ENCODE measurements at places on chromosomes 2 and 18.

GRCh38 chr2:16495509-16496208 is 170.0 kb downstream of the CYRIA start:
- no peak for DNase-seq

- no peak for DNase-seq
These were observed 45.3 kb downstream of the ZNF521 start for GRCh38 chr18:25306671-25307070.

GRCh38 chr2:205086662-205087061 is 541.4 kb downstream of the PARD3B start:
- DNase-seq: no peak

DNA sequence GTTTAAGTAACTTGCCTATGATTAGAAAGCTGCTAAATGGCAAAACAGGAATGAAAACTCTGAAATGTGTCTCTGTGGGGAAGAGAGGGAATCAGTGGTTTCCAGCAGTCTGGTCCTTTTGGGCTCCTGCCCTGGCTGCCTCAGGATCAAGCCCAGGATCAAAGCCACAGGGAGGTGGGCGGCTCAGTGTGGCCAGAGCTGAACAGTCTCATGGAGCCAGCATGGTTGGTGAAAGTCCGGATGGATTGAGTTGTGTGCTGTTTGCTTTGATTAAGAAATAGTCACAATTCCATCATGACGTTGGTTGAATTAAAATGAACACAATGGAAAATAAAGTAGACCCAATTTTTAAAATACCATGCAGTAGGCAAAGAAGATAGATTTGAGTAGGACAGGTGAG is 344.2 kb downstream of the LPIN1 start:
- no peak for DNase-seq

DNA sequence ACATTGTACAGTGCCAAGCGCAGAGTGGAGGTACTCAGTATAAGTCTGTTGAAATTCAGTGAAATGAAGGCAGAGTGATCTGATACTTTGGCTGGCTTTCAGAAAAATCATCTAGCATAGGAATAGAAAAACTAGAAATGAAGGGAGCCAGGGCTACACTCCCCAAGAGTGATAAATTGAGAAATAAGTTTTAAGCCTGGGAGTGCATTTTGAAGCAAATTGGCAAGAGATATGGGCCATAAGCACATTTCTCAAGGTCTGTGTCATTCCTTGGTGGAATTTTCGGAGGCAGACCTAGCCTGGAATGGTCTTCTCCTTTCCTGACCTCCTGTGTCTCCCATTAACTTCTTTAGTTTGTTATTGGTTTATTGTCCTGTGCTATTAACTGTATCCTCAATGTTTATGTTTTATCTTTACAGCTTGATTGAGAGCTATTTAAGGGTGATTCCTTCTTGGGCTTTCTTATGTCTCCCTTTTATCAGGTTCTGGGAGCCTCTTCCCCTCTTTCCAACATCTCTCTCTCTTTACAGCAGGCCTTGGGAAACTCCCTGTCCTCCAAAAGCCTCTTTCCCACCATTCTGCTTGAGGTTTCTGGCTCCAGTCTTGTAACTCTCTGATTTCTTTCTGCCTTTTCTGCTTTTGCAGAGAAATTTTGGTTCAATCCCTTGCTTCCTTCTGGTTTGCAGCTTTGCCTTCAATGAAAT is 649.5 kb downstream of the SLC4A3 start:
- no peak for DNase-seq

GRCh38 chr2:51722311-51722710 is 690.4 kb upstream of the NRXN1 start:
- DNase-seq: no peak

DNA sequence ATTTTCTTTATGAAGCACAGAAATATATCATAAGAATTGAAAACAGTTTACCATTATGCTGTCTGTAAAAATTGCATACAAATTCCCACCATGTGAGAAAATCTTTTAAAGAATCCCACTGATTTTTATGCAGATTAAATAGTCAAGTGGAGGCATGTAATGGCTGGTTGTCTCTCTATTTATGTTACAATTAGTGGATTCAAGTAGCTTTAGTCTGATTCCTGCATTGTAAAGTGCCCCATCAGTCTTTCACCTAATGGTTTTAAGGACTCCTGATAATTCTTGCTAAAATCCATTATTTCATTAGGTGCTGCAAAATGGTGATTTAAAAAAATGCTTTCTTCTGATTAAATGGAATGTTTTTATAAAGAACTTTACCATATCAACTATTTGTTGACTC is 148.4 kb upstream of the MYO3B start:
- no peak for DNase-seq

- no peak for DNase-seq
These were observed 167.3 kb downstream of the NYAP2 start for GRCh38 chr2:225566798-225567197.

- no peak for DNase-seq
These were observed 506.7 kb upstream of the CNTNAP5 start for GRCh38 chr2:123518367-123518766.

DNA sequence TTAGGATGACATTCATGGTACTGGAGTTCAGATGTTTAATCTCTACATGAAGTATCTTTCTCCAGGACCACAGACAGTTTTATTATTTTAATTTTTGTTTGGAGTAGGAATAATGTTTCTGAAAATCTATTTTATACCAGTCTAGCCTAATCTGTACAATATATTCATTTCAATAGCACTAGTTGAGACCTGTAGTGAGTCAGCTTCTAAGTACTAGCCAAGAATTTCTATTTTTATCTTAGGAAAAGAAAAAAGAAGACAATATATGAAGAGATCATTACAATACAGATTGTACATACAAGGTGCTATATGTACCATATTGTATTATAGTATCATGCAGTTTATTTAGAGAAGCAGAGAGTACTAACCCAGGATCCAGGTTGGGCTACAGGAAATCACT is 826.9 kb upstream of the PIK3C3 start:
- DNase-seq: no peak

GRCh38 chr18:49648811-49649210 is 87.0 kb downstream of the LIPG start:
- no peak for DNase-seq

DNA sequence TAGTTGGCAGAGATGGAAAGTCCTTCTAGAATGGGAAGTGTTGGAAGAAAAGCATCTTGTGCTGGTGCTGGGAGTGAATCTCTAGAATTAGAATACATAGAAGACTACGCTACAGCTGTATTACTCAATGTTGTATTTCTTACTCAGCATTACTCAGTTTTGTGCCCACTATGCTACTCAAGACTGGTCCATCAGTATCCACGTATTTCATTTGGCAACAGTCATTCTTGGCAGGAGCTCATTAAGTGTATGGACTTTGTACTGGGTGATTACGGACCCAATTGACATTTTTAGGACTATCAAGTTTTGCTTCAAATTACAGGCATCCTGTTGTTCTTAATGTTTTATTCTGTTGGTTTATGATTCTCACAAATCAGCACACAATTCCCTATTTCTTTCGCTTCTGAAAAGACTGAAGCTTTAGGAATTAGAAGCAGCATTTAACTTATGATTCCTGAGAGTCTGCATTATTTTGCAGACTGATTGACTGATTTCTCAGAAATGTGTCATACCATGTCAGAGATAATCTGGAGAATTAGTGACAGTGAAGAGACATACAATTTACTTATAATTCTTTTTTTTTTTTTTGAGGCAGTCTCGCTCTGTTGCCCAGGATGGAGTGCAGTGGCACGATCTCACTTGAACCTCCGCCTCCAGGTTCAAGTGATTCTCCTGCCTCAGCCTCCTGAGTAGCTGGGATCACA is 136.9 kb downstream of the MYO3B start:
- DNase-seq: no peak

GRCh38 chr2:70368545-70368944 is 66.7 kb upstream of the FAM136A start:
- no peak for DNase-seq

- no peak for DNase-seq
These were observed 1879.4 kb upstream of the PIK3C3 start for GRCh38 chr18:40075616-40076015.

DNA sequence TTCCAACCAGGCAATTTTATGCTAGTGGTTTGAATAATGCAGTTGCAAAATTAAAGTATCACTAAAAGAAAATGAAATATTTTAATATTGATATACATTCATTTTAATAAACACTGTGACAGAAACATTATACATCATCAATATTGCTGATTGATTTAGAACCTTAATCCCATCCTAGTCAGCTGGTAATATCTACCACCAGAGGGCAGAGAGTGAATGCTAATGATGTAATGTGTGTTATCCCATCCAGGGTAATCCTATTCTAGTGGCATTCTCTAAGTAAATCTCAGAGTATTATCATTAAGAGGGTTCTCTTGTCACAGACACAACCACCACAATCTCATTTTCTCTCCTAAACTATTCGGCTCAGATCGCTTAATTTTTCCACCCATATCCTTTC is 477.4 kb downstream of the CPS1 start:
- DNase-seq: no peak

- DNase-seq: no peak
These were observed 47.4 kb downstream of the ITGB1BP1 start for GRCh38 chr2:9375857-9376428.

DNA sequence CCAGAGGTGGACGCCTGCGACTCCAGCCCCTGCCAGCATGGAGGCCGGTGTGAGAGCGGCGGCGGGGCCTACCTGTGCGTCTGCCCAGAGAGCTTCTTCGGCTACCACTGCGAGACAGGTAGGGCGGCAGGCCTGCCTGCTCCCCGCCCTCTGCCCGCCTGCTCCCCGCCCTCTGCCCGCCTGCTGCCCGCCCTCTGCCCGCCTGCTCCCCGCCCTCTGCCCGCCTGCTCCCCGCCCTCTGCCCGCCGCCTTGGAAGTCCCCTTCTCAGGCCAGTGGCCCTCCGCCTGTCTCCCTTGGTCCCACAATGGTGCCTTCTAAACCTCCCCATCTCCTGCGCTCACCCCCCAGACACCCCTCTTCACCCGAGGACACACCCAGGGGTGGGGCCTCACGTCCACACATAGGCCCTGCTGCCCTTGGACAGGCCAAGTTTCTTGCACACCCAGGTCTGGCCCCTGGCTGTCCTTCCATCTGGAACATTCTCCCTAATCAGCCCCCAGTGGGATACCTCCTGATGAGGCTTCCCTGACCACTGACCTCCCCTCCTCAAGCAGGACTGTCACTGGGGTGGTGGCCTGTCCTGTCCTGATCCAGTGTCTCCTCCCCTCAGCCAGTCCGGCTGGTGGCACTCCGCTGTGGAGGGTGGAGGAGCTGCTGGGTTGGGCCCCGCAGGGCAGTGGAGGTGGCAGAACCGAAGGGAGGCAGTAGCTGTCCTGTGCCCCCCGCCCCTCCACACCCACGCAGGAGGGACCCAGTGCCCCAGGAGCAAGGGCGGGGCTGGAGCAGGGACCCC is 37.9 kb downstream of the MTERF4 start:
- peak; percentile 10 for DNase-seq

DNA sequence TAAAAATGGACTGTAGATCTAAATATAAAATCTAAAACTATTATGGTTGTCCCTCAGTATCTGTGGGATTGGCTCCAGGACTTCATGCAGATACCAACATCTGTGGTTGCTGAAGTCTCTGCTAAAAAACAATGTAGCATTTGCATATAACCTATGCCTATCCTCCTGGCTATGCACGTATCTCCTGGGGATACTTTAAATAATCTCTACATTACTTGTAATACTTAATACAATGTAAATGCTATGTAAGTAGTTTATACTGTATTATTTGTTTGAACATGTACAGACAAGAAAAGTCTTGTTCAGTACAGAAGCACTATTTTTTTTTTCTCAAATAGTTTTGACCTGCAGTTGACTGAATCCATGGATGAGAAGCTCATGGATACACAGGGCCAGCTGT is 134.9 kb downstream of the ZAP70 start:
- DNase-seq: no peak

GRCh38 chr2:33067598-33067997 is 120.8 kb downstream of the LTBP1 start:
- no peak for DNase-seq

DNA sequence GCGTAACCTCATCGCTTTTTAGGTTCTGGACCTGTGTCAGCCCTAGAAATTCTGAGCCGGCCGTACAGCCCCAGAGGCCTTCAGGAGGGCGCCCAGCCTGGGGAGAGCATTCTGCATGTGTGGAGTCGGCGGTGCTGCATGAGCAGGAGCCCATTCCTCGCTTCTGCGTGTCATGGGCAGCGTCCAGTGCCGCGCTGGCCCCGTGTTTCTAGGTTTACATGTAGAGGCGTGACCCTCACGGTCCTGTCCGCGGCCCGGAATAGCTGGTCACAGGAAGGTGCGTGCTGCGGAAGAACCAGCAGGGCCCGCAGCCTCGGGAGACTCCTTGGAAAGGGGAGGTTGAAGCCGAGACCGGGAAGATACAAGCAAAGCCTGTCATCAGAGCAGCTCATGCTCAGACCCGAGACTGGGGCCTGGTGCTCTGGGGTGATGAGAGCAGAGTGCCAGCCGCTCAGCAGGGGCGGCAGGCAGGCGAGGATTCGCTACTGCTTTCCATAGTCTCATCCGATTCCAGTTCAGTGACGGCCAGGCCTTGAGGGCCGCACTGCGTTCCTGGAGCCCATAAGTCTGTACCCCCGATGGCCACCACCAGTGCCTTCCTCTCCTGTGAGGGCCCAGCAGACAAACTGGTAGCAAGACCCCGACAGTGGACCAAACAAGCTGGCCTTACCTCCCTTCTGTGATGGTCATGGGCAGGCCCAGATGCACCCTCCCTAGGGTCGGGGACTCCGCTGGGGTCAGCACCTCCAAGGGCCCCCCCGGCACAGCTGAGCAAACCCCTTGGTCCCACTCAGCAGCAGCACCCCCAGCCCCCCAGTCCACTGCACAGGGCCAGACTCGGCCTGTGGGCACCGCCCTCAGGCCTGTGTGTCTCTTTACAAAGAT is 15.6 kb upstream of the NFATC1 start:
- no peak for DNase-seq

- DNase-seq: no peak
These were observed 39.2 kb downstream of the HK2 start for GRCh38 chr2:74873012-74873665.

- DNase-seq: no peak
These were observed 11.6 kb upstream of the EIF2AK2 start for GRCh38 chr2:37168217-37168981.

DNA sequence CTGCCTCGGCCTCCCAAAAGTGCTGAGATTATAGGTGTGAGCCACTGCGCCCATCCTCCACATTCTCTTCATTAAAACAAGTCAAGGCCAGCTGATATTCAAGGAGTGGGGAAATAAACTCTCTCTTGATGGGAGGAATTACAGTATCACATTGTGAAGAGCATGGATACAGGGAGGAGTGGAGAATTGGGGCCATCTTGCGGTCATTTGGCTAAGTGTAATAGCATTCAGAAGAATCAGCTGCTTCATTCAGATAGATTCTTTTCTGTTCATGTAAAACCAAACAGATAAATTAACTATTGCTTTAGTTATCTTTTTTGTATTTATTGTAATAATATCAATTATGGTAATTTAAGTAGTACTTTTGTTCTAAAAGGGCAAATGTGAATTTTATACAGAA is 156.3 kb downstream of the UBR3 start:
- DNase-seq: no peak

- DNase-seq: no peak
These were observed 612.3 kb upstream of the FANCL start for GRCh38 chr2:58853420-58853819.
